GM06990 (cell line): ENCODE measurements at places on chromosomes 2 and 18.

- DNase-seq, result no peak
These were observed 795 bp downstream of the ANKRD39 start for GRCh38 chr2:96856776-96857666.

- DNase-seq, result no peak
These were observed 4.6 kb downstream of the C2orf81 start for GRCh38 chr2:74416778-74417177.

GRCh38 chr2:120398996-120399888 is 53.3 kb downstream of the INHBB start:
- no peak for DNase-seq

DNA sequence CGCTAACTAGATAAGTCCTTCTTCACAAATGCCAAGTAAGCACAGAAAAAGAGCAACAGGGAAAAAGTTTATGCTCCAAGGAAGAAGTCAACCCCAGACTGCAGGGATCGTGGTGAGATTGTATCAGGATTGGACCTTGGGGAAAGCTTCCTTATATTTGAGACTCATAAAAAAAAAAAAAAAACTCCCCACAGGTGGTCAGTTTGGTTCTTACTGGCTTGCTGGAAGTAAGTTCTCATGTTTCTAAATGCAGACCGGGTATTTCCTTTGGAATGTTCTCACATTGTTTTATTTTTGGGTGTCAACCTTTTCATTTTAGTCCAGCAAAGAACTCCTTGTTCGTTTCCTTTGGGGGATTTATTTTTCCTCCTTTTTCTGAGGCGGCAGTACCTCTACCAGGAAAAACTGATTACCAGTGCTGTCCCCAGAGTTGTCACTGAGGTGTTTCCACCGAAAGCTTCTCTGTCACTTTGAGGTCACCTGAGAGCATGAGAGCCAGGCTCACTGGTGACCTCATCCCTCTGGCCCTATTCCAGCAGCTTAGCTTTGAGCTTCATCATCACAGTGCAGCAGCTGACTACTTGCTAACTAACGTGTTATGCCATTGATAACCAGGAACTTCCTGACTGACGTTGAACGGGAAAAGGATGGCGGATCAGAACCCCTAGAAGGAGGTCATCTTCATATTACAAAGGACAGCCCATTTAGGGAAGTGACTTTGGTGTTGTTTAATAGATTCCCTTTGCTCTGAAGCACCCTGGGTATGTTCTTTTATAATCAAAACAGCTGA is 16.8 kb upstream of the ATP8B1 start:
- no peak for DNase-seq

DNA sequence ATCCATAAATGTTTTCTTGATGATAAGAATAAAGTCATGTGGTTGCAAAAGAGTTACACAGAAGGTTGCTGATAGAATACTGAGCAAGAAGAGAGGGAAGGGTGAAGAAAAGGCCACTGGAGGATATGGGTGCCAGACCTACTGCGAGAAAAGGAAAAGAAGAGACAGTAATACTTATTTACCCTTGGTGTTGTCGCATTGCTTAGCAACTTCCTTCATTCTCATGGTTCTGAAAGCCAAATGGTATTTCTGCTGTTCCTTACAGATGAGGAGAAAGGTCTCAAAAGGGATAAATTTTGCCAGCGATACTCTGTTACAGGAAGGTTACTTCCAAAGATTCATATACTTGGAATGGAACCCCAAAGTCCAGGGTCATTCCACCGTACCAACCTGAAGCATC is 62.5 kb downstream of the LHCGR start:
- no peak for DNase-seq
